NCI-H1930 (cell line): ENCODE measurements at places on chromosomes 1 and 21.
A peak's percentile ranks its signal among the peaks of the same experiment; 100 is the strongest.

DNA sequence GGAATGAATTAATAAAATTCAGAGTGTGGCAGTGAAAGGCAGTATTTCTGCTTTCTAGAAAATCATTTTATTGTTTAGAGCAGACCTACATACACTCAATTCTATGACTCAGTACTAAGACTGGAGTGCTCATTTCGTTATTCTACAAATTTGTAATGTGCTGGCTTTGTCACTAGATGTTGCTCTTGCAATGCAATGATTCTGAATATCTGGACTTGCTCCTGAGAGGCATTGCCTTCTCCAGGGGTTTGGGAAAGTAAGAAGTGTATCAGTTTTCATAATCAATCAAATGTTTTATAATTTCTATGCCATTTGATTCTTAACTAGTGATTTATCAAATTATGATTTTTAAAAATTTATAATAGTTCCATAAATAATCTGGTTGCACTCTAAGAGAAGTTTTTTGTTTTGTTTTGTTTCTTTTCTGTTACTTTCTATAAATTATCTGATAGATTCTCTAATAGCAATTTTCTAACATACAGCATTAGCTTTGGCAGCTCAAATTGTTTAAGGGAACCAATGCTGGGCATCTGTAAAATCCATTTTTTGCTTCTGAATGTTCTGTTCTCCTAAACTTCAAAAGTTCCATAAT, 280.5 kb upstream of the SGIP1 start:
- no peak for DNase-seq

DNA sequence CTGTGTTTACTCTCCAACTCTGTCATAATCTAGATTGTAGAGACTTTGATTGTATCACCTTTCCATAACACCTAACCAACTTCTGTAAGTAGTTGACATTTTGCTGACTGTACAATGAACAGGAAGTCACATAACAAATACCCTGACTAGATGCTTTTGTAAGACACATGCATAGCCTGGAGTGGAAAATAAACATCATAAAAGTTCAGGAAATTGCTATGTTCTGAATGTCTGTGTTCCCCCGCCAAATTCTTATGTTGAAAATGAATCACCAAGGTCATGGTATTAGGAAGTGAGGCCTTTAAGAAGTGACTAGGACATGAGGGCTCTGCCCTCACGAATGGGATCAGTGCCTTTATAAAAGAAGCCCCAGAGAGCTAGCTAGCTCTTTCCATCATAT, 40.4 kb upstream of the ZSWIM5 start:
- DNase-seq, result no peak

- DNase-seq, result no peak
Measured at GRCh38 chr1:180586671-180587155, 27.9 kb downstream of the OVAAL start.

DNA sequence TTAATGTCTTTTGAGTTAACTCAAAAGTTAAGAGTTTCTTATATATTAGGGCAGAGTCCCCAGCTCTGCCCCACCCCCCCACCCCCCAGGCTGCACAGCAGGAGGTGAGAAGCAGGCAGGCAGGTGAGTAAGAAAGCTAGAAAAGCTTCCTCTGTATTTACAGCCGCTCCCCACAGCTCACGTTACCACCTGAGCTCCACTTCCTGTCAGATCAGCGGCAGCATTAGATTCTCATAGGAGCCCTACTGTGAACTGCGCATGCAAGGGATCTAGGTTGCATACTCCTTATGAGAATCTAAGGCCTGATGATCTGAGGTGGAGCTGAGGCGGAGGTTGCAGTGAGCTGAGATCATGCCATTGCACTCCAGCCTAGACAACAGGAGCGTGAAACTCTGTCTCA, 81.9 kb downstream of the SIM2 start:
- DNase-seq, result no peak

GRCh38 chr1:48697066-48697707, 79.5 kb downstream of the BEND5 start:
- DNase-seq, result peak; percentile 6

GRCh38 chr1:86259390-86259789, 102.8 kb upstream of the COL24A1 start:
- DNase-seq, result no peak

DNA sequence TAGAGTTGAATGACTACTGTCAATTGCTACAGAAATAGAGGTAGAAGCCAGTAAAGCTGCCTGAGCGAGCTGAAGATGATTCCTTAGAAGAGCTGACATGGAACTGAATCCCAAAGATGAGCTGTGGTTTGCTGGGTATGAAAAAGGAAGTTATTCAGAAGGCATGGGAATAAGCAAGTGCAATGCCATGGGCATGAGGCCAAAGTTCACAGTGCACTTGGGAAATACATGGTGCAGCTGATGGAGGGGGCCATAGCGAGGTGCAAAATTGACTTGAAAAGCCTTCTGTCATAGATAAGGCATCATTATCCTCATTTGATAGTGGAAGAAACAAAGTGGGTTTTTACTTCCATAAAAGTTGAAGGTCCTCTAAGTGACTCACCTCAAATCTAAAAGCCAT, 88.6 kb downstream of the NEK7 start:
- no peak for DNase-seq

- no peak for DNase-seq
Measured at GRCh38 chr1:113455374-113455773, 65.1 kb downstream of the MAGI3 start.
